ENCODE measurements at places on chromosomes 2 and 18.

DNA sequence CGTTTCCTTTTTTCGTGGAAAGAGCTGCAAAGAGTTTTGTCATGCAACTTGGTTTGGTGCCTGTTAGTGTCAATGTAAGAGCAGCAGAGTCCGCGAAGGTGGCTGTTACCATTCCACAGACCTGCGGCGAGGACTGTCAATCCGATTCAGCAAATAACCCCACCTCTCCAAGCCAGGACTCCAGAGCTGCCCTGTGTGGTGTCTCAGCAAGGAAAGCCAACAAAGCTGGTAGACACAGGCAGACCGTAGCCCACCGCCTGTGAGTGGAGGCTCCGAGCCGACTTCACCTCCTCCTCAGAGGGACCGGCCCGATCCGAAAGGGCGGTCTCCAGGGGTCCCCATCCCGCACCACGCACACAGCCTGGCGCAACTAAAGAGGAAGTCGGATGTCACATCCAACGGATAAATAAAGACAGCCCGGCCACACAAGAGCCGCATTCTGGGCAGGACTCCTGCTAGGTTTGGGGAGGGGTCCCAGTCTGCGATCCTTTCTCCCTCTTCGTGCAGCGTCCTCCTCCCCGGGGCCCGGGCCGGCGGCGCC is 819 bp downstream of the ANKRD44 start:
- no peak for DNase-seq

- no peak for DNase-seq
Observed at GRCh38 chr2:162029287-162029901, 44.6 kb downstream of the DPP4 start.

GRCh38 chr18:21443776-21444464 is 156.6 kb downstream of the ESCO1 start:
- DNase-seq: no peak

GRCh38 chr2:215693193-215693998 is 257.5 kb upstream of the FN1 start:
- no peak for DNase-seq

DNA sequence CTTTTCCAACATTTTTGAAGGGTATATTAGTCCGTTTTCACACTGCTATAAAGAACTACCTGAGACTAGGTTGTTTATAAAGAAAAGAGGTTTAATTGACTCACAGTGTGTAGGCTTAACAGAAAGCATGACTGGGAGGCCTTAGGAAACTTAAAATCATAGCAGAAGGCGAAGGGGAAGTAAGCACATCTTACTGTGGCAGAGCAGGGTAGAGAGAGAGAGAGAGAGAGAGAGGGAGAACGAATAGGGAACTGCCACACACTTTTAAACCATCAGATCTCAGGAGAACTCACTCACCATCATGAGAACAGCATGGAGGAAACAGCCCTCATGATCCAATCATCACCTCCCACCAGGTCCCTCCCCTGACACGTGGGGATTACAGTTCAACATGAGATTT is 420.3 kb downstream of the SOCS6 start:
- DNase-seq: no peak

GRCh38 chr2:129747500-129748125 is 231.9 kb upstream of the RAB6C start:
- no peak for DNase-seq

- no peak for DNase-seq
Observed at GRCh38 chr2:40803900-40804299, 352.0 kb upstream of the SLC8A1 start.

DNA sequence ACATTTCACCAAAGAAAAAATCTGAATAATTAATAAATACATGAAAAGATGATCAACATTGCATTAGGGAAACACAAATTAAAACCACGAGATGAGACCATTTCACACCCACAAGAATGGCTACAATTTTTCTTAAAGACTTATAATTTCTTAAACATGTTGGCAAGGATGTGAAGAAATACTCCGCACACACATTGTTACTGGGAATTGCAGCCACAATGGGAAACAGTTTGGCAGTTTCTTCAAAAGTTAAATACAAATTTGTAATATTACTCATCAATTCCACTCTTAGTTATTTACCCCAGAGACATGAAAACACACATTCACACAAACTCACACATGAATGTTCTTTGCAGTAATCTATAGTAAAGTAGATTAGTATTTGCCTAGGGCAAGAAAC is 363.3 kb upstream of the SMIM21 start:
- no peak for DNase-seq

DNA sequence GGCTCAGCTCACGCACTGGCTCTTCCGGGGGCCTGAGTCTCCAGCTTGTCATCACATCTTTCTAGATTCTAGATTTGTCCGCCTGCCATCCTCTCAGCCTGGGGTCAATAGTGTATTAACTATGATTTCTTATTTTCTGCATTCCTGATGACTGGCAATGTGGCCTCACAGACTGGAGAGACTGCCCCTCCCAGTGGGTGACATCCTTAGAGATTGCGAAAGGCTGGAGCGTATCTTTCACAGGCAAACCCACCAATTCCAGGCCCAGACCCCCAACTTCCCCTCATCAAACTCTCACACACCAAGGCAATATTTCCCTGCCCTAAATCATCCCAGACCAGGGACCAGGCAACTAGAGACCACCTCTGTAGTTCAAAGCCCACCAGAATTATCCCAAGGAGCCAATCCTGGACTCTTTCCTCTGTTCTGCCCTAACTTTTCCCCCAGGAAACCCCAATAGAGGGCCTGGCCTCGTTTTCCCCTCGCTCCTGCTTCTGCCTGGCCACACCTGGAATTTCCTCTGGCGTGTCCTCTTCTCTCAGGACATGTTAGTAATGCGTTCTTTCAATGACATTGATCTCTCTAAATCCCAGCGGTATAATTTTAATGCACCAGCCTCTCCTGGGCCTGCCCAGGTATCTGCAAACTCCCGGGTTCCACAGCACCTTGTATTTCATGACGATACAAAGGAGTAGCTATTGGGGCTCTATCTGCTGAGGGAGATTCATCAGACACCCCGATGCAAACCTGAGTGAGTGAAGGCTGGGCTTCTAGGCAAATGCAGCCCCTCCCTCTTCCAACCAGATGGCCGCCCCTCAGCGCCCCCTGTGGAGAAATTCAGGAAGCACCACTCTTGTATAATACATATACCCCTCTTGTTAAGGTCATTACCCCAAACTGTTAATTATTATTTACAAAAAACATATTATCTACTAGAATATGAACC is 2.4 kb upstream of the KCNF1 start:
- peak; percentile 8 for DNase-seq

GRCh38 chr2:171956135-171956825 is 34.0 kb downstream of the HAT1 start:
- no peak for DNase-seq

DNA sequence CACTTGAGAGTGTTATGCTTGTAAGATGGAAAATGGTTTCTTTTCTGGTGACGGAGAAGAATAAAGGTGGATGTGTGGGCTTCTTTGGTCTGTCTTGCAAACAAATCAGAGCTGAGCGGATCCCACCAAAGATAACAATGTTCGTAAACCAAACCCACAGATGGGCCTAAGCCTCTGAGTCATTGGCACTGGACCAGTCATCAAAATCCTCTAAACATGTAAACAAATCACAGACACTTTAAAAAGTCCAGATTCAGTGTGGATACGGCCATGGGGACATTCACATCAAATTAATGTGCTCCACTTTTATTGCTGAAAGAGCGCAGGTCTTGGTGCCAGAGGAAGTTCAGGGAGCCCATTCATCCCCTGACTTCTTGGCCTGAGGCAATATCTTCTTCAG is 60.5 kb upstream of the TMEM200C start:
- no peak for DNase-seq

DNA sequence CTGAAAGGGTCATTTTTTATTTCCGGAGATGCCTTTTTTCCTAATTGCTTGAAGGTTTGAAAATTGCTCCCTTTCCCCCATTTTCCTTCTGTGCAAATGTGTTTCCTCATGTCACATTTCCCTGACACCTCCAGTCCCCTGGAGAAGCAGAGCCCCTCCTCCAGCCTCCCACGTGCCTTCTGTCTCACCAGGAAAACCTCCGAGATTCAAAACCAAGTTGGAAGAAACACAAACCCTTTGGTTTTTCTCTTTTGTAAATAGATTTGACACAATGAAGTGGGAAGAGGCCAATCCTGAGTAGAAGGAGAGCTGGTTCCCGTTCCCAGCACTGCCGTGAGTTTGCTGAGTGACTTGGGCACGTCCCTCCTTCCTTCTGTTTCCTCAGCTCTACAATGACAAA is 125.4 kb upstream of the MYCN start:
- DNase-seq: no peak

DNA sequence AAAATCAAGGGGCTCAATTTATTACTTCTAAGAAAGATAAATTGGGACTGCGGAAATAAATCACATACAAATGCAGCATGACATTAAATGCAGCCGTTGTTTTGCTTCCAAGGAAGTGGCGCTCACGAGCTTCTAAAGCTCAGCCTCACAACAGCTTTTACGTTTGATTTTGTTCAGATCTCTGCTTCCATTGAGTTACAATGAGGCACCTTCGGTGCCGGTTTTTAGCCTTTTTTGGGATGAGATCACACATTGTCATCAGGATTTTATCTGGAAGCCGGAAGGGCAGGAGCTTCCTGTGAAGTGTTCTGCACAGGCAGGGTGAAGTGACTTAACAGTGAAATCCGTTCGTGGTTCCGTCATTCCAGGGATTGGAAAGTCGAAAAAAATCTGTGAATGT is 209.8 kb downstream of the DCDC2C start:
- no peak for DNase-seq

GRCh38 chr18:27413495-27414401 is 228.6 kb upstream of the CHST9 start:
- DNase-seq: no peak

DNA sequence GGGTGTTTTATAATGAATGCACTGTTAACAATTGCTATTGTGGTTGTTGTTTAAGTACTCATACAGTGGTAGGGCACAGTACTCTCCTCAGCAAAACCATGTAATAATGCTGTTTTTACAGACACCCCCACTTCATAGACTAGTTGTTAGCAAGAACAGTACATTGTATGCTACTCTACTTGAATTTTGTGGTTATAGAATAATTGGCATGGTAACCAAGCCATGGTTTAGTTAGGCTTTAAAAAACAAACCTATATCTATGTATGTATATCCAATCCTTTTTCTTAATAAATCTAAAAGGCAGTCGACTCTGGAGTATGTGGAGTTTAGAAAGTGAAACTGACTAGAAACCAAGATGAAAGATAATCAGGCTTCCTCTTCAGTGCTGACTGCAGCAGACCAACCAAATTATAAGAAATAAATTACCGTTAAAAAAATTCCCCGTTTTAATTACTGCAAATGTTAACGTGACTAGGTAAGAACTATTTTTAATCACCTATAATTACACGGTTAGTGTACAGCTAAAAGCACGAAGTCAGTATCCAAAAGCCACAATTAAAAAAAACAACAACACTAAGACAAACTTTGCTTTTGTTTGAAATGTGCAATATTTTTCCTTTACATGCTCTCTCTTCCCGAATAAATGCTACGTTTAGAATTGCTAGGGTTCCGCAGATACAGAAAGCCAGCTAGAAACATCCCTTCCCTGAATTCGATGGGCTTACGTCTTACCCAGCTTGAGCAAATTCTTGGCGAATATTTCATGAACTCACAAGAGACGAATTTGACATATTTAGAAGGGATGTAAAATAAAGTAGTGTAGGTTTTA is 113.3 kb upstream of the SERTAD2 start:
- DNase-seq: no peak

- DNase-seq: no peak
Observed at GRCh38 chr2:160298960-160299359, 98.9 kb upstream of the ITGB6 start.

- DNase-seq: no peak
Observed at GRCh38 chr2:188973641-188974040, 532 bp upstream of the COL3A1 start.

- no peak for DNase-seq
Observed at GRCh38 chr2:230849633-230850357, 14.9 kb upstream of the ITM2C start.

DNA sequence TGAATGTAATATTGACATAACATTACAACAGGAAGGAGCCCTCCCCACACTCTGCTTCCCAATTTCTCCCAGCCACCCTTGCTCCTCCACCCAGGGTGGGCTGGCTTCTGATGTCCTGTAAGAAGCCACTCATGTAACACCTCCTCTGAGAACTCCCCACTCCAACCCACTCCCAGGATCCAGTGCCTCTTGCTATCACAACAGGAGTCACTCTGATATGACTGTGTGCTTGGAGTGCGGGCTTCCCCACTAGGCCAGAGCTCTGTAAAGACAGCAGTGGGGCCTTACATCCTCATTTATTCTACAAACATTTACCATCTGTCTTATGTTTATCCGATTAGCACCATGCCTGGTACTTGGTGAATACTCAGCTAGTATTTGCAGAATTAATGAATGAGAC is 65.1 kb downstream of the PTGR3 start:
- DNase-seq: no peak

- DNase-seq: no peak
Observed at GRCh38 chr2:204498291-204498690, 47.0 kb upstream of the PARD3B start.

DNA sequence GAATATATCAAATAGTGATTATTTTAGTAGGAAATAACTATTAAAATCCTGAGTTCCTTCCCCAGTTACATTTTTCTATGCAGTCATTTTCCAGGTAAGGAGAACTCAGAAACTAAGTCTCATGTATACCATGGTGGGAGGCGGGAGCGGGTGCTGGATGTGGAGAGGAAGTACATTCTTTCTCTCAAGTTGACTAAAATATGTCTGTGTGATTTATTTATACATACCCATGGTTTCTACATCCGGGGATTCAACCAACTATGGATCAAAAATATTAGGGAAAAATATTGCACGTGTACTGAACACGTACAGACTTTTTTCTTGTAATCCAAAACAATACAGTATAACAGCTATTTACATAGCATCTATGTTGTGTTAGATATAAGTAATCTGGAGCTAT is 6.8 kb downstream of the ZCCHC2 start:
- DNase-seq: no peak

DNA sequence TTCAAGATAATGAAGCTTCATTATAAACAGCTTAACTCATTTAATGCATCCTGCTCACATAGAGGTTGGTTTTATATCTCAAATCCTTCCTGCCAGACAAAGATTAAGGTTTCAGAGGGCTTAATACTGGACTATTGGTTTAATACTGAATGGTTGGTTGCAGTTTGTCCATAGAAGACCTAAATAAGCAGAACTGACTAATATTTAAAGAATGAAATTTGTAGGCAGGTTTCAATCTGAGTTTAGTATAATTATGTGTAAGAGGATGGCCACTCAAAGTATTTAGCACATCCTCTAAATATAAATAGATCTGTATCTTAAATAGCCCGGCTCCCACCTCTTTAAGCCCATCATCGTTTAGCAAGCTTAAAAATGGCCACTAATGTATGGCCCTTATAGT is 92.5 kb downstream of the EPB41L5 start:
- DNase-seq: no peak

DNA sequence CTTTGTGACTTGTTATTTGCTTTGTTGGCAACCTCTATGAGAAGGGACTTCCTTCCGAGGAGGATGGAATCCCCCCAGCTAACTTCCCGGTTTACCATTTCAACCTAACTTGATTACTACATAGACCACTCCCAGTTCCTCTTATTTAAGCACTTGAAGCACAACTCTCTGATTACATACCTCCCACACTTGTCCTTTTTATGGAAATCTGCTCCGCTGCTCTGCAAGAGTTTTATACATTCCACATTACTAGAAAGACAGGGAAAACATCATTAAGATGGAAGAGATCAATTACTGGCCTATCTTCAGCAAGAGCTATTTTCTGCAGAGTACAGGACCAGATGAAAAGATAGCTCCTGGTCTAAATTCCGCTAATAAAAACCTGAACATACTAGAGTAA is 160.0 kb upstream of the PGAP1 start:
- DNase-seq: no peak

All from HAP-1 (cell line).